Mesothelial cell of epicardium (in vitro differentiated cells): ENCODE measurements at places on chromosomes 2 and 18. TPM values are rescaled to one million over a fixed set of nuclear protein-coding genes. Genes with fewer than 3 reads are reported as not detected.

Gene GPR55
- total RNA-seq = not detected in 3 replicates

Gene RGPD3
- total RNA-seq = 0.09 to 0.18 TPM (median 0.18 TPM) in 3 replicates

Gene PXDN
- total RNA-seq = 274 to 292 TPM (median 277 TPM) in 3 replicates

Gene BOLL
- not detected in 3 replicates for total RNA-seq

Gene DNAH7
- 0.63 to 0.86 TPM (median 0.71 TPM) in 3 replicates for total RNA-seq

Gene CAPN14
- total RNA-seq = 0.40 to 0.54 TPM (median 0.47 TPM) in 3 replicates

Gene NLRC4
- total RNA-seq = not detected in 3 replicates

Gene MYL12A
- 217 to 222 TPM (median 220 TPM) in 3 replicates for total RNA-seq

Gene COL4A3
- total RNA-seq = not detected in 3 replicates

Gene PSMD14
- total RNA-seq = 46.3 to 48.0 TPM (median 46.9 TPM) in 3 replicates
